H1 (cell line): ENCODE measurements at places on chromosomes 16 and 17.

DNA sequence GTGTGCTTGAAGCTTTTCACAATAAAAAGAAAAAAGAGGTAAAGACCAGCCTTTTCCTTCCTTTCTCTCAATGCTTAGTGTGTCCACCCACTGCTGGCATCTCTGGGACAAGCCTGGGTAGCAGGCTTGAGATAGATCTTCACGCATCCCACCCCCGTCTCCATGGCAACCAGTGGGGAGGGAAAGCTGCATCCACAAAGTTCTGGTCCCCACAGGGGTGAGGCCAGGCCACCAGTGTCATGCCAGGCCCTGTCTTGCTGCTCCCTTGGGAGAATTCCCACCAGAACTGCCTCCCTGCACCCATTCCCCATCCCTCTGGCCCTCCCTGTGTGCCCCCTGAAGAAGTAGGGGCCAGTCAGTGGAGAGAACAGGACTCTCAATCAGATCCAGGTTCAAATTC lies 259.9 kb downstream of the MRTFB start:
- DNase-seq = no peak

DNA sequence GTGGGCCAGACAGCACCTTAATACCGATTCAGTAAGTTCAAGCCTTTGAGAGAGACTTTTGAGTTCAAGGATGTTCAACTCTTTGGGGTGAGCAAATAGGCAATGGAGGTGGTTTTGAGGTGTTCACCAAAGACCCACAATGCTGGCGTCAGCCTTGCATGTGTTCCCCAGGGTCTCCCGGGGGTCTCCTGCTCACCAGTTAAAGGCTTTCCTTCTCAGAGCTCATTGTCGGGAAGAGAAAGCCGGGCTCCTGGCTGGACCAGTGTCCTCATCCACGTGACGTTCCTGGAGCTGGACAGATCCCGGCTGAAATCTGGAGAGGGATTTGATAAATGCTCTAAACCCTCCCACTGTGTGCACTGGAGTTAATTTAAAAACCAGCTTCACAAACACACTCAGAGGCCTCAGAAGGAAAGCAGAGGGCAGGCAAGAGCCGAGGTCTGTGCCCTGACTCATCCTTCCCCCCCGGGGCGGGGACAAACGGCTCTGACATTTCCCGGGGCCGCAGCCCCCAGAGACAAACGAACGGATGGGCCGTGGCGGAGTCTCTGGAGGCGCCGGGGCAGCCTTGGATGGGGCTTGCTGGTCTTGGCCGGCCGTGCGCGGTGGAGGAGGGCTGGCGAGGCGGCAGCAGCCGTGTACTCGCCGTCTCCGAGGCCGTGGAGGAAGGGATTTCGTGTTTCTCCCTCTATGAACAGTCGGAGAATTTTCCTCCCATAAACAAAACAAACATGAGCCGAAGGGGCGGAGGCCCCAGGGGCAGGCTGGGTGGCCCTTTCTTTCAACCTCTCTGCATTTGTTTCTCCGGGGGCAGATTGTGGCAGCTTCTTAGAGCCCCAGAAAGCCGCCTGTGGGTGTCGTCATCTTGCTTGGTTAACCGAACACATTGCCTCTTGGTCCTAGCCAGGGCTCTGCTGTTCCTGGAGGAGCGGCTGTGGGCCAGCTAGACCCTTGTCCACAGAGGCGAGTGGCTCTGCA lies 94.2 kb downstream of the NTN1 start:
- peak; percentile 41 for DNase-seq

DNA sequence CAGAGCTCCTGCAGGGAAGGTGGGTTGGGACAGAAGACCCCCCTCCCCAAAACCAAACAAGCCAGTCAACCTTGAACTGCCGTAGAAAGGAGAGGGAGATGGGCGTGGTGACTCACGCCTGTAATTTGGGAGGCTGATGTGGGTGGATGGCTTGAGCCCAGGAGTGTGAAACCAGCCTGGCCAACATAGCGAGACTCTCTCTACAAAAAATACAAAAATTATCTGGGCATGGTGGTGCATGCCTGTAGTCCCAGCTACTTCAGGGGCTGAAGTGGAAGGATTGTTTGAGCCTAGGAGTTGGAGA lies 42.1 kb downstream of the NT5M start:
- peak; percentile 29 for DNase-seq

GRCh38 chr17:46944931-46945330 lies 22.0 kb downstream of the GOSR2 start:
- no peak for DNase-seq

DNA sequence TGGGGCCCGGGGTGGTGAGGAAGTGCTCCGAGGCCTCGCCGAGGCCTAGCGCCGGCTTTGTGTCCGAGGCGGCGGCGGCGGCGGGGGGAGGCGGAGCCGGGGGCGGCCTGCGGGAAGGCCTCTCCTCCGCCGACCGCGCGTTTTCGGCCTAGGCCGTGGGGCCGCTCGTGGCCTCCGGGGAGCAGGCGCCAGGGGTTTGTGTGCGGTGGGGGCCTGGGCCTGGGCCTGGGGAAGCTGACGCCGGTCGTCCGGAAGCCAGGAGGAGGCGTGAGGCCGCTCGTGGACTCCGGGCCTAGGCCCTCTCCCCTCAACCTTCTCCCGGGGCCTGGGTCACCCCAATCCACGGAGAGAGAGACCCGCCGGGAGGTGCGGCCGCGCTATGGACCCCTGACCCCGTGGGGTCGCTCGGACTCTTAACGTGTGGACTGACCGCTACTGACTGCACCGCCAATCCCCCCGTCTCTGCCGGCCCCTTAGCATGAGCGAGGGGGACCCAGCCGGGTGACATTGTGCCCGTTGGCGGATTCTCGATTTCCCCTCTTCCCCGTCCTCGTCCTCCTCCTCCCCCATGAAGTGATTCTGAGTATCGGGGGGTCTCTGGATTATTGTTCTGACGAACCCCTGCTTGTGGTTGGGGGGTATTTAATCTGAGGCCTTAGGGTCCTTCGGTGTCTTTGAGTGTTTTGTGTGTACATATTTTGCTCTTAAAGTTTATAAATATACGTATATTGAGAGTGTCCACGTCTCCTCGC lies 660 bp downstream of the RBBP6 start:
- no peak for DNase-seq

- no peak for DNase-seq
Observed at GRCh38 chr16:80457871-80458270, 82.9 kb upstream of the DYNLRB2 start.

DNA sequence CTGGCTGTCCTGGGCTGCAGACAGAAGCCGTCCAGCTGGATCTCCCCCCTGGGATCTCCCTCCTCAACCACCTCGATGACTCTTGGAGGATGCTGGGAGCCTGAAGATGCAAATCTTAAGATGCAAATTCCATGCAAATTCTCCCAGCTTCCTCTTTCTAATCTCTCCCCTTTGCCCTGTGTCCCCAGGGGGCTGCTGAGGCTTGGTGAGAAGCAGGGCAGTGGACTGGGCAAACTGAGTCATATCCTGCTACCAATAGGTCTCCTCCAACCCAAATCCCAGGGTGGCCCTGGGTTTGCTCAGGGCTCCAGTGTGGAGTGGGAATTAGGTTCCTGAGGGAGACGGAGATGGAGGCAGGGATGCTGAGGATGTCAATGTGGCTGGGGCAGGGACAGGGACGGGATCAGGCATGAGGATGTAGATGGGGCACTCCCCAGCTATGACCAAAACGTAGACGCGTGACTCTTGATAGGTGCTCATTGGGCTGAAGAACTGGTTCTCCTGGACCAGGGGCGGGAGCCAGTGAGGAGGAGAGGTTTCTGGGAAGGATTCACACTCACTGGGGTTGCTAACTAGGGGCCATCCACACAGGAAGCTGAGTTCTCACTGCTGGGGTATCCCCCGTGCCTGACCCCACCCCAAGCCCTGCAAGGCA lies 3.6 kb upstream of the ALOX12B start:
- DNase-seq = no peak

DNA sequence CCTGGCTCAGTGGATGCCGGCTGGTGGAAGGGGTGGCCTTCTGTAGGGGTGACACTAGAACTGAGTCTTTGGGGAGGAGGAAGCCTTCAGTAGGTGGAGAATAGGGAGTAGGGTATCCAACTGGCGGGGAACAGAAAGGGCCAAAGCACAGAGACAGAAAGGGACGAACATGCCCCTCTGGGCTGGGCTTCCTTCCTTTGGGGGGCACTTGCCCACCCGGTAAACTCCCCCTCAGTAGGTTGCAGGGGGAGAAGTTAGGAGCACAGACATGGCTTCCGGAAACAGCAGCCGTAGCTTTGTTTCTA lies 774 bp downstream of the ENGASE start:
- no peak for DNase-seq

DNA sequence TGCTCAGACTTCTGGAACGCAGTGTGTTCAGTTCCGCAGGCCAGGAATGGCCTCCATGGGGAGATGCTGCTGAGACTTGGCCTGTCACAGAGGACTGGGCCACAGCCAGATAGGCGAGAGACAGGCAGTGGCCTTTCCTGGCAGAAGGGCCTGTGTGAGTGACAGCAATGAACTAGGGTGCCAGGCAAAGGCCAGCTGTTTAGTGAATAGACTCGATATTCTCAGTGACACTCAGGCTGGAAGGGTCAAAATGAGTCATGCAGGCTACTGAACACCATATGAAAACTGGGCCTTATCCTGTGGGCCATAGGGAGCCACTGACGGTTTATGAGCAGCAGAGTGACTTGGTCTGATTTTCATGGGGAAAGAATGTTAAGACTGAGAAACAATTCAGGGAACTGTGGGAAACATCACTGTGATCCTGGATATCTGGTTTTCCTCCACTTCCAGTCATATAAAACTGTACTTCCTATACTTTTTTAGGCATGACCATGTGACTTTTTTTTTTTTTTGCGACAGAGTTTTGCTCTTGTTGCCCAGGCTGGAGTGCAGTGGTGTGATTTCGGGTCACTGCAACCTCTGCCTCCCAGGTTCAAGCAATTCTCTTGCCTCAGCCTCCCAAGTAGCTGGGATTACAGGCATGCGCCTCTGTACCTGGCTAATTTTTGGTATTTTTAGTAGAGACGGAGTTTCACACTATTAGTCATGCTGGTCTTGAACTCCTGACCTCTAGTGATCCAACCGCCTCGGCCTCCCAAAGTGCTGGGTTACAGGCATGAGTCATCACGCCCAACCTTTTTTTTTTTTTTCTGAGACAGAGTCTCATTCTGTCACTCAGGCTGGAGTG lies 5.2 kb upstream of the NUBP1 start:
- DNase-seq = no peak

DNA sequence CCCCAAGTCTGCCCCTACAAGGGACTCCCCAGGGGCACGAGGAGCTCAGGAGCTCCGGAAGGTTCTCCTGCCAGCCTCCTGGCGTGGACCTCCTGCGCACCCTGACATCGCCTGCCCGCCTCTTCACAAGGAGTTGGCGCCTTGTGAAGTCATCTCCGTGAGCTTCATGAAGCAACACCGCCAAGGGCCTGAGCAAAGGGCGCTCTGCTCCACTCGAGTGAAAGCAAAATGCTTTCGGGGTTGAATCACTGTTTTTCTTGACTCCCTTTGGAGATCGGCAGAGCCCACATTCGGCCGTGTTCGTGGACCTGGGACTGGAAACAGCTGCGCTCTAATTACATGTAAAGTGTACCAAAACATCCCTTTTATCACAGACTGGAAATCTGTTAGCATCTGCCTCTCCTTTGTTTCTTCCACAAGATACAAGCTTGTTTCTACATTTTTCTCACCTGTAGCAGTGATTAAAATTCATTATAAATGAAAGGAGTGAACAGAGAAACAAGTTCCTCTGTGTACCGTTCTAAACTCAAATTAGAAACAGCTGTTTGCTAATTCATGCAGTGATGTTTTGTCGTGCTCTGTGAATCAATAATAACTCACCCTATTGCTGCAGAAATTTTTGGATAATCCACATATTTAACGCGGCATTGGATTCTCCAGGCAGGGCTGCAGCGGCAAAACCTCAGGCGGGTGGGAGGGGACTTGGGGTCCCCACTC lies 203.3 kb downstream of the ZNF423 start:
- no peak for DNase-seq
